ENCODE measurements at places on chromosomes 5 and 9.
A peak's percentile ranks its signal among the peaks of the same experiment; 100 is the strongest.

- no peak for DNase-seq
These were observed 24.5 kb downstream of the DDX31 start for GRCh38 chr9:132645306-132645705.

DNA sequence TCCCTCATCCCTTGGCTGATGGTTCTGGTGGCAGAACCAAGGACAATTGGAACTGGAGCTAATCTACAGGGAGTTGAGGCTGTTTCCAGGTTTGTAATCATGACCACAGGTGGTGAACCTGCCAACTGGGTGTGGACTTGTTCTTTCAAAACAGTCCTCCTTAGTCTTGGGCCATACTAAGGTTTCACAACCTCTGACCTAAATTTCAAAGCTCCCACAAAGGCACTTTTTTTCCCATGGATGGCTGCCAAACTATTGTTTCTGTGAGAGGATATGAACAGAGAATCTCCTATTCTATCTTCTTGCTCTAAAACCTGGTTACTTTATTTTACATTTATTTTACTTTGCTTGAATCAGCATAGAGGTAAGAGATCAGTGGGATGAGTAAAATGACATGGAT, 106.5 kb upstream of the IZUMO3 start:
- DNase-seq = no peak

- no peak for DNase-seq
These were observed 34.4 kb downstream of the MAP1B start for GRCh38 chr5:72141440-72142355.

GRCh38 chr5:97528941-97529340, 345.9 kb upstream of the RIOK2 start:
- DNase-seq = no peak

- no peak for DNase-seq
These were observed 23.5 kb downstream of the NTNG2 start for GRCh38 chr9:132185073-132186009.

DNA sequence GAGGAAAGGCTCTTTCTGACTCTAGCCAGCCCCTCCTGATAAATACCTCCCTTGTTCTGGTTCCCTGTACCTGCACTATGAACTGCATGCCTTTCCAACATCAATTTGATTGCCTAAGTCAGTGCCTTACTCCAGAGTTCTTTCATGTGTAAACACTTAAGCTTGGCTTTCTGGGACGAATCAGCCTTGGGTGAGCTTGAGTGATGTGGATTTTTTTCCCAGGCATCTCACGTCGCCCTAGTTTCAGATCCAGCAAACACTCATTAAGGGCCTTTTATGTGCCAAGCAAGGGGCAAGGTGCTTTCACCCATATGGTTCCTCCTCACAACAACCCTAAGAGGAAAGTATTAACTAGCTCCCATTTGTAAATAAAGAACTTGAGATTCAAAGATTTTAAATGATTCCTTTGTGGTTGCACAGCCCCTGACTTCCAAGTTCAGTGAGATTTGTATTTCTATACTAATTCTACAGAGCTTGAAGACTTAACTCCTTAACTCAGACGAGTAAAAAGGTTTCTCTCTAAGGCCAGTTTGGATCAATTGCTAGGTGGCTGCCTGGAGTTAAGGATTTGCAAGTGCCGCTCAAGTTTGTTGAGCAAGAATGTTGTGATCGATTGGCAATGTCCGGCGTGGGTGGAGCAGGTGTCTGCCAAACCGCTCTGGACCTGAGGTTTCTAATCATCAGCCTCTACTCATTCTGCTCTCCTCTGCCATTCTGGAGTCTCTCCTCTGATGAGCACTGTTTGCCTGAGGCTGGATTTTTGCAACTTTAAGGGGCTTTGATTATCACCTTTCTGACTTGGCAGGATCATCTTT, 20.2 kb upstream of the TJP2 start:
- no peak for DNase-seq

DNA sequence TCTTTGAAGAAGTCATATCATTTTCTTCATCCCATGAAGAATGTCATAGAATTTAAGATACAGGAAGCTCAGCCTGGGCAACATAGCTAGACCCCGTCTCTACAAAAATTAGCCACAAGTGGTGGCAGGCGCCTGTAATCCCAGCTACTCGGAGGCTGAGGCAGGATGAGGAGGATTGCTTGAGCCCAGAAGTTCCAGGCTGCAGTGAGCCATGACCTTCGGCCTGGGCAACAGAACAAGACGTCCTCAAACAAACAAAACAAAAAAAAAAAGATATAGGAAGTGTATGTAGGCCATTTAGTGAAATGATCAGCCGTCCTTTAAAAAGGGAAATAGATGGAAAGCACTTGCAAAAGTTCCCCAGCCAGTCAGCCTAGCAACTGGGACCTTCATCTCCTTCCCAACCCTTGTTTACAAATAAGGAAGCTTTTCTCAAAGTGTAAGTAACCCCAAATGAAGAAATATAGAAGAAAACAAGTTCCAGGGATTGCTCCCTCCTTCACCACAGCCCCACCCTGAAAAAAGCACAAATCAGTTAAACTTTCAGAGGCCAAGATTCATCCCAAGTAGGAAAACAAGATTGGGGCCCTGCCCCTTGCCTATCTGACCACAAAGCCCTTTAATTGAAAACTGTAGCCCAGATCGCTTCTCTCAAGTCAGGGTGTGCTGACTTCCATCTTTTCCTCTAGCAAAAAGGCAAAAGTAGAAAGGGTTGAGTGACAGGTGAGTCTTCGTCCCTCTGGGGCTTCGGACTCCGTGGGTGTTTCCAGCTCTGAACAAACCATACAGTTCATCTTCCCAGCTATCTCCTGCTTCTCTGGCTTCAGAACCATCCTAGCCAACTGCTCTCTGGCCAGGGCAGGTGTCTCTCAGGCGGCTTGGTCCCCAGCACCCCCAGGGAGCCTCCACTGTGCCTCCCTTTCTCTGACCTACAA, 1.2 kb downstream of the SLC31A2 start:
- DNase-seq = no peak

- DNase-seq = no peak
These were observed 202.3 kb upstream of the IRX1 start for GRCh38 chr5:3393122-3393919.

GRCh38 chr5:156893517-156893916, 43.4 kb downstream of the PPP1R2B start:
- peak; percentile 39 for DNase-seq

- DNase-seq = no peak
These were observed 134.0 kb upstream of the MYO10 start for GRCh38 chr5:17069995-17070511.

Measured in activated CD4-positive, alpha-beta T cell treated with anti-CD3 and anti-CD28 coated beads, Interleukin-2, Interleukin-6, amounts not matched to agents 100 ng/mL and 50 ng/mL, durations not matched to agents 16 hours and 8 hours (primary cell).